Hematopoietic multipotent progenitor cell treated with erythropoietin and hydrocortisone succinate and interleukin-3 and kit ligand, for 8 days (in vitro differentiated cells): ENCODE measurements at places on chromosomes 12 and 14.
A peak's percentile ranks its signal among the peaks of the same experiment; 100 is the strongest.

- DNase-seq = no peak
These were observed 826 bp downstream of the PRKCH start for GRCh38 chr14:61322011-61322798.

GRCh38 chr14:105203057-105203531 is 22.0 kb upstream of the NUDT14 start:
- peak; percentile 46 for DNase-seq

DNA sequence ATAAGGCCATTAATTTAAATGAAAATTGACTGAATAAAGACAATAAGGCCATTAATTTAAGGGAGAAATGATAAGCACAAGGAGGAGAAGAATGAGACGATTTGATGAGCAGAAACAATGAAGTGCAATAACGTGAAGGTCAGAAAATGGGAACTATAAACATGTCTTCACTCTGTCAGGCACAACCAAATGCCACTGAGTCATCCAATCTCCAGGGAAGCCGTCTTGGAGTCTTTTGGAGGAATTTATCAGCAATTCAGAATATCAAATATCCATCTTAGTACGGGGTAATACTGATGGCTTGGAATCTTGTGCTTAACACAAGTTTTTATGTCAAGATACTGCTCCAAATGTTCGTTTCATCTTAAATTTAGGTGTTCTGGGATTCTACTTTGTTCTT is 159.9 kb downstream of the CAPZA3 start:
- no peak for DNase-seq

DNA sequence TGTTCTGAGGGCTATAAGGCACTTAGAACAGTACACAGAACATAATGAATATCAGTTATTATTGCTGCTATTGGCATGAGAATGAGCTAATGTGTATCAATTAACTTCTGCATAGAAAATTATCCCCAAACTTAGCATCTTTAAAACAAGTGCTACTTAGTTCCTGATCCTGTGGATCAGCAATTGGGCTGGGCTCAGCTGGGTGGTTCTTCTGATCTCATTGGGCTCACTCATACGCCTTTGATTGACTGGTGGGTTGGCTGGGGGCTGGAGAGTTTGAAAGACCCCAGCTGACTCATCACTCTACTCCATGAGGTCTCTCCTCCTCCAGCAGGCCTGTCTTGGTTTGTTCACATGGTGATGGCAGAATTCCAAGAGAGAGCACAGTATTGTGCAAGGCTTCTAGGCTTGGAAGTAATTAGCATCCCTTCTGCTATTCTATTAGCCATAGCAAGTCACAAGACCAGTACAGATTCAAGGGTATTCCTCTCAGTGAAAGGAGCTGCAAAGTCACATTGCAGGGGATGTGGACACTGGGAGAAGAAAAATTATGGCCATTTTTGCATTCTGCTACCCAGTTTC is 27.2 kb upstream of the HSPB8 start:
- no peak for DNase-seq

- DNase-seq = no peak
These were observed 527.4 kb downstream of the NOVA1 start for GRCh38 chr14:26070443-26070842.

DNA sequence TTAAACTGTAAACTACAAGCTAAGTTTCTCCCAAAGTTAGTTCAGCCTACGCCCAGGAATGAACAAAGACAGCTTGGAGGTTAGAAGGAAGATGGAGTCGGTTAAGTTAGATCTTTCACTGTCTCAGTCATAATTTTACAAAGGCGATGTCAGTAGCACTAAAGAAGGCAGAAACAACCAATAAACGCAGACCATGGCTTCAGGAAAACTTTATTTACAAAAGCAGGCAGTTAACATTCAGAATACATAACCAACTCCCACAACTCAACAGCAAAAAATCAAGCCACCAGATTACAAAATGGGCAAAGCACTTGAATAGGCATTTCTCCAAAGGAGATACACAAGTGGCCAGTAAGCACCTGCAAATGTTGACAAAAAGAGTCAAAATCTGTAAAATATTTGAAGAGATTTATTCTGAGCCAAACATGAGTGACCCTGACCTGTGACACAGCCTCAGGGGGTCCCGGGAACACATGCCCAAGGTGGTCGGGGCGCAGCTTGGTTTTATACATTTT is 8.8 kb upstream of the ULK1 start:
- DNase-seq = no peak
